HepG2 (cell line): ENCODE measurements at places on chromosomes 2 and 18. TPM values are rescaled to one million over a fixed set of nuclear protein-coding genes. Genes with fewer than 3 reads are reported as not detected.

DNA sequence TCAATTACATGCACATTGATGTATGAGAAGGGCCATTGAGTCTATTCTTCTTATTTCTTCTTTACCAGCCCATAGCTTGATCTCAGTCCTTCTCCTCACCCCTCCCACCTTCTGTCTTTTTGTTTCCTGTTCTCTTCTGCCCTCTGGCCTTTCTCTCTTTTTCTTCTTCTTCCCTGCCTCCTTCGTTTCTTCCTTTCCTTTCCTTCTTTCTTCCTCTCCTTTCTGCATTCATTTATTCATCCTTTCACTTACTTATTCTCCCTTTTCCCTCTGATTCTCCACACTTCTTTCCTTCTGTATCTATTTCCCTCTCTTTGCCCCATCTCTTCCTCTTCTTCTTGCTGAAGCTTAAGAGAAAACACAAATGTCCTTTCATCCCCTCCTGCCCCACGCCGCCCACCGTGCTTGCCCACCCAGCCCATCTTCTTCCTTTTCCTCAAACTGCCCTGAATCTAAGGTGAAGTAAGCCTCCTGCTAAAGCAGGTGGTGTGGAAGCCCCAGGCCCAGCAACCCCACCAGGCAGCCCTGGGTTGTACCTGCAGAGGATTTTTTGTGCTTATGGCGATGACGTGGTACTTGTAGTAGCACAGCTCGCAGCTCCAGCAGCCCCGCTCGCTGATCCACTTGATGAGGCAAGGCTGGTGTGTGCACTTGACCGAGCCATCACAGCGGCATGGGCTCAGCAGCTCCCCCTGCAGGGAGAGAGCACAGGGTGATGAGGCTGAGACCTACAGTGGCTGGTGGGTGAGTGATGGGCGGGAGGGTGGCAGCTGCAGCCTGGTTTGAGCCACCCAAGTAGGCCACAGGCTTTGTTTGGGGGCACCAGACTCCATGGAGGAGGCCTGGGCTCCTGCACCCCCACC, 89.0 kb downstream of the MARCHF4 start:
- no peak overlapping the region for H3K4me3 ChIP-seq
- no peak overlapping the region for H3K27ac ChIP-seq
- H3K27me3 ChIP-seq = peaks cover 12% of the 10 kb centered on the region; the same call in 2 of the 3 replicates
- peak; percentile 38 for DNase-seq

DNA sequence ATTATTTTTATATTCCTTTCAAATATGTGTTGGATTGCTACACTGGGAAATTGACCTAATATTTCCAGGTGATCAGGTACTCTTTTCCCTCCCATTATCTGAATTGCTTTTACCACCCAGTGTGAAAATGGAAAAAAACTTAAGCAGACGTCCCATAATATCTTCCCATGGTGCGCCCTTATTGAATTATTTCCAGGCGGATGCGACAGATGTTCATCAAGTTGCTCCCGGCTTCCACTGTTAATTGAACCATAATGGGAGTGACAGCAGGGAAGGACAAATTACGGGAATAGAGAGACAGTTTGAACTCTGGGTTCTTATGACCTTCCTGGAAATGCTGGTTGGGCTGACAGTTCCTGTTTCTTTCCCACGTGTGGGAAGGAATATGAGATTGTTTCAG, 93.3 kb downstream of the THSD7B start:
- H3K27me3 ChIP-seq = no peaks in the 10 kb centered on the region
- no peak overlapping the region for H3K4me3 ChIP-seq
- DNase-seq = no peak
- no peaks in the 10 kb centered on the region for H3K36me3 ChIP-seq
- no peaks in the 10 kb centered on the region for H3K4me1 ChIP-seq

DNA sequence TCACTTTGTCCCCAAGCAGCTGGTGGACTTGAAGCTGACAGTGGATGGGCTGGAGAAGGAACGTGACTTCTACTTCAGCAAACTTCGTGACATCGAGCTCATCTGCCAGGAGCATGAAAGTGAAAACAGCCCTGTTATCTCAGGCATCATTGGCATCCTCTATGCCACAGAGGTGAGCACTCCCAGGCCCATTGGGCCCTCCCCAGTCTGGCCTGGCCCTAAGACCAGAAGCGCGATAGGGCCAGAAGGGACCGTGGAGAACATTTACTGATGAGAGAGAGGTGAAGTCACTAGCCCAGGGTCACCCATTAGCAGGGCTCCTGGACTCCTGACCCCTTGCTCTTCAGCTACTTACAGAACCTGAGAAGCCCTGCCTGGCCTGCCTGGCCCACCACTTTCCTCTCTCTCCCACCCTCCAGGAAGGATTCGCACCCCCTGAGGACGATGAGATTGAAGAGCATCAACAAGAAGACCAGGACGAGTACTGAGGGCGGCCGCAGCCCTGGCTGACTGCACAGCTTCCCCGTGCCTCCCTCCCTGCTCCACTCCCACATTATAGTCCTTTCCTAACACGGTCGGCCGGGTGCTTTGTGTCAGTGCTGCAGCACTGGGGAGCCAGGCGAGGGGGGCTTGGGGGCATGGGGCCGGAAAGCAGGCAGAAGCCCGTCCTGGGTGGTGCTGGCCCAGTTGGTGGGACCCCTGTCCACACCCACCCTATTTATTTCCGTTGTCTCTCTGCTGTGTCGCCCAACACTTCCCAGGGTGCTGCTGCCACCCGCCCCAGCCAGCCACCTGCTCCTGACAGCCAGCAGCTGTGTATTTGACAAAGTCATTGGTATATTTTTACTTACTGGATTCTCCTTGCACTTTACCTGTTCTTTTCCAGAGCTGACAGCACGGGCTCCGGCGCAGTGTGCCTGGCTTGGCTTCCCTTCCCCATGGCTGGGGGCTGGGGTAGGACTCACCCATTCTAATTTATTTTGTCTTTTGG, 6.6 kb upstream of the TMEM214 start:
- DNase-seq = no peak
- H3K4me3 ChIP-seq = no peak overlapping the region
- H3K4me1 ChIP-seq = peaks cover 33% of the 10 kb centered on the region
- no peak overlapping the region for H3K27ac ChIP-seq
- no peaks in the 10 kb centered on the region for H3K27me3 ChIP-seq
- peaks cover 20% of the 10 kb centered on the region for H3K36me3 ChIP-seq

- no peak overlapping the region for H3K27ac ChIP-seq
- H3K27me3 ChIP-seq = no peaks in the 10 kb centered on the region
- no peak overlapping the region for H3K4me3 ChIP-seq
- peak; percentile 14 for DNase-seq
Measured at GRCh38 chr2:80238692-80239469, 65.7 kb downstream of the LRRTM1 start.

Gene KCNJ13
- total RNA-seq = not detected in 2 replicates

GRCh38 chr2:85601771-85602475, 575 bp downstream of the TMEM150A start:
- peaks cover 7% of the 10 kb centered on the region for H3K36me3 ChIP-seq
- no peaks in the 10 kb centered on the region for H3K27me3 ChIP-seq
- peak overlapping the region; percentile 91 for H3K4me3 ChIP-seq

Gene SLC5A7
- not detected in 2 replicates for total RNA-seq

GRCh38 chr18:49630246-49630699, 68.4 kb downstream of the LIPG start:
- no peaks in the 10 kb centered on the region for H3K36me3 ChIP-seq
- DNase-seq = peak; percentile 92
- no peak overlapping the region for H3K4me3 ChIP-seq
